Cerebellar nuclear complex (tissue), 1 donor: ENCODE measurements at places on chromosomes 6 and 20.

DNA sequence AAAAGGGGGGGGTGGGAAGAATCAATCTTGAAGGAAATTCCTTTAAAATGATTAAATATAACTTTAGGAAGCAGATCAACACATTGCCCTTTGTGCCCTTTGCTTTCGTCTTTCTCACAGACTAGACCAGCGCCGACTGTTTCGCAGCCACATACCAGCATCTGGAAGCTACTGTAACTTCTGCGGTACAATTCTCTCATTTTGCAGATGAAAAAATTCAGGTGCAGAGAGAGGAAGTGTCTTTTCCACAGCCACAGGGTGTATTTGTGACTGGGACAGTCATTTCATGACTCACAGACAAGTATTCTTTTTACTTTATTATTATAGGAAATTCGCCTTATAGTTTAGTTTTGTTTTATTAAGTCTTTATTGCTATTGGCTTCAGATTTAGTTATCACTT, 84.2 kb downstream of the UST start:
- DNase-seq: no peak

- DNase-seq: no peak
Measured at GRCh38 chr20:25020345-25020744, 27.8 kb upstream of the APMAP start.

GRCh38 chr20:41316602-41317545, 657 bp downstream of the ZHX3 start:
- DNase-seq: no peak

DNA sequence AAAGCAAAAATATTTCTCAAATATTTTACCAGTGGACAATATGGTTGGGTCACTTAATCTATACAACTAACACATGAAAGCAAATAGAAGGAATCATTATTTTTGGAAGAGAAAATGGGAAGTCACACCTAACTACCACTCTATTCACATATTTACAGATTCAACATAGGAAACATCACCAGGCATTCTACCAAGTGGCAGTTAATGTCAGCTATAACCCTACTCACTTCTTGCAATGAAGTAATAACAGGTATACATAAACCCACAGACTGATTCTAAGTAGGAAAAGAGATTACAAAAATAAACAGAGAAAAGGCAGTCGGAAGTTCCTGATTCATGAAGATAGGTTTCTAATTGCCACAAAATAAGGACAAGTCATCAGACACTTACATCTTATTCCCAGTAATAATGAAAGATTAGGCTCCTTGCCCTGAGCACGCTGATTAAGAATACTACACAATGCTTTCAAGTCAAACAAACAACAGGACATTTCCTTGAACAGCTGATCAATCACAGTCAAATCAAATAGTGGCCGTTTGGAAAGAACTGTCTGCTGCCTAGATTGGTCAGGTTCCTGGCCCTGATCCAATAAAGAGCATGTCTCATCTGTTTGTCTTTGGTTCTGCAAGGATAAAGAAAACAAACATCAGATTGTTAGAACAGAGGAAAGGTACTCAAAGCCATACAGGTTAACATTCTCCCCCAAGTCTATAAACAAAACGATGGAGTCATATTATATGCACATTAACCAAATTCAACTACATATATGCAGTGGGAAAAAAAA, 79.2 kb upstream of the PLN start:
- no peak for DNase-seq
